A549 (cell line): ENCODE measurements at places on chromosomes 16 and 17.

- DNase-seq = no peak
These were observed 6.9 kb downstream of the HERPUD1 start for GRCh38 chr16:56938664-56939513.

GRCh38 chr17:68807998-68808772 lies 147.0 kb downstream of the ABCA8 start:
- DNase-seq = no peak

DNA sequence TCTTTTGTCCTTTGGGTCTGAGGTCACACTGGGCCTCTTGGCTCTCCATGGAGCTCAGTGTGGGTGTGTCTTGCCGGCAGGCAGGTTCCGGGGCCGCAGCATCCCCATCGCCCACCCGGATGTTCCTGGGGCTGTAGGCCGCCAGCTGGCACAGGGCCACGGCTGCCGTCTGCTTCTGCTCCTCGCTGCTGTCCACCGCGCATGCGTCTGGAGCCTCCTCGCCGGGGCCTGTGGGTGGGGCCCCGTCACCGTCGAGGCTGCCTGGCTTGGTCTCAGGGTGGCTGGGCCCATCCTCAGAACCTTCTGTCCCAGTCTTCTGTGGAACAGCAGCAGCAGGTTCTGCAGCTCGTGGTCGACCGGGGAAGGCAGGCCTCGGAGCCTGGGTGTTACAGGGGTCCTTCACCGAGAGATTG lies 9.6 kb downstream of the ZNF750 start:
- no peak for DNase-seq

DNA sequence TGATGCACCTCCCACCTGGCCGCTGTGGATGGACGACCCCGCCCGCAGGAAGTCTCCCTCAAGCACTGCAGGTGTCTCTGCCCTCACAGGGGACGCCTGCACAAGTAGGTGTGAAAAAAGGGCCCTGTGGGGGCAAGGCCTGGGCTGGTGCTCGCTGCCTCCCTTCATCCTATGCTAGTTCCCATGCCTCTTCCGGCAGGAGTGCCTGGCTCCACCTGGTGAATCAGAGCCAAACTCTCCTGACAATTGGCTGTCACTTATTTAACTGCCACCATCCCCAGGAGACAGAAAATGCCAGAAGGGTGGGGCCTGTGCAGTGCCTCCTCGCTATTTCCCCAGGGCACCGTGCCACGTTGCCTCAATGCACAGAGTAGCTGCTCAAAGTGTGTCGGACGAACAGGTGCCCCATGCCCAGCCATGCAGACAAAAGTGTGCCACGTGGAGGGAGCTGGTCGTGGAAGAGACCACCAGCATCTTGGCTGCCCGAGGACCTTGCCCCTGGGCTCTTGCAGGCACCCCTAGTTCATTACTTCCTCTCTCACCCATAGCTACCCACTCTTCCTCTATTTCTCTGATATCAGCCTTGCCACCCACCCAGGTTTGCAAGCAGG lies 170.7 kb downstream of the SEC14L1 start:
- DNase-seq = no peak

GRCh38 chr17:15502369-15503112 lies 35.1 kb upstream of the CDRT4 start:
- DNase-seq = peak; percentile 76

- no peak for DNase-seq
These were observed 8.8 kb downstream of the VPS53 start for GRCh38 chr17:705863-706262.

DNA sequence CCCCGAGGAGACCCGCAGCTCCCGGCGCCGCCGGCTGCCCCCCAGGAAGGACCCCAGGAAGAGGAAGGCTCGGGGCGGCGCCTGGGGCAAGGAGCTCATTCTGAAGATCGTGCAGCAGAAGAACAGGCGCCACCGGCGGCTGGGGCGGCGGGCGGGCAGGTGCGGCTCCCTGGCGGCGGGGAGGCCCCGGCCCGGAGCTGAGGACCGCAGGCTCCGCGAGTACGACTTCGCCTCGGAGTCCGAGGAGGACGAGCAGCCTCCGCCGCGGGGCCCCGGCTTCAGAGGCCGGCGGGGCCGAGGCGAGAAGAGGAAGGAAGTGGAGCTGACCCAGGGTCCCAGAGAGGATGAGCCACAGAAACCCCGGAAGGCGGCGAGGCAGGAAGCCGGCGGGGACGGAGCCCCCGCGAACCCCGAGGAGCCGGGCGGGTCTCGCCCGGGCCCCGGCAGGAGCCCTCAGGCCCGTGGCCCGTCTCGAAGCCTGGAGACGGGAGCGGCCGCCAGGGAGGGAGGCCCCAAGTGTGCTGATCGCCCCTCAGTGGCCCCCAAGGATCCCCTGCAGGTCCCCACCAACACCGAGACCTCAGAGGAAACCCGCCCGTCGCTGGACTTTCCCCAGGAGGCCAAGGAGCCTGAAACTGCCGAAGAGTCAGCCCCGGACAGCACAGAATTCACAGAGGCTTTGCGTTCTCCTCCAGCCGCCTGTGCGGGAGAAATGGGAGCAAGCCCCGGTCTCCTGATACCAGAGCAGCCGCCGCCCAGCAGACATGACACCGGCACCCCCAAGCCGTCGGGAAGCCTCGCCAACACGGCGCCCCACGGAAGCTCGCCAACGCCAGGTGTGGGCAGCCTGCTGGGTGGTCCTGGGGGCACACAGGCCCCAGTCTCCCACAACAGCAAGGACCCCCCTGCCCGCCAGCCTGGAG lies 22.3 kb upstream of the ZFPM1 start:
- DNase-seq = no peak

- no peak for DNase-seq
These were observed 101.9 kb upstream of the HSBP1 start for GRCh38 chr16:83705856-83706255.
